ENCODE measurements at places on chromosomes 12 and 14.

DNA sequence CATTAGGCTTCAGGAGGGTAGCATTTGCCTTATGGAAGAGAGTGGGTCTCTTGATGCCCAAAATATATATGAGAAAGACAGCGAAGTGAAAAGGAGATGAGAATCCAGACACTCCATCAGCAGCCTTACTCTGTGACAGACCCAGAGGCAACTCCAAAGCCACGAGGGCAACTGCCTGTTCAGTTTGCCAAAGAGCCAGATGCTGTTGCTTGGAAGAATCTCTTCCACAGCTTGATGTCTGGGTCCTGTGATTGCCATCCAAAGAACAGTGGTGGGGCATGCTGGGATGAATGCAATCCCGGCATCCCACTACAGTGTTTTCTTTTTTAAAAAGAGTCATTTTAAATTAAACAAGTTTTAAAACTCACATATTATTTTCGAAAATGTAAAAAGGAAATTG is 10.9 kb upstream of the OTX2 start:
- no peak for DNase-seq

GRCh38 chr12:50926415-50926814 is 25.9 kb upstream of the HIGD1C start:
- no peak for DNase-seq

DNA sequence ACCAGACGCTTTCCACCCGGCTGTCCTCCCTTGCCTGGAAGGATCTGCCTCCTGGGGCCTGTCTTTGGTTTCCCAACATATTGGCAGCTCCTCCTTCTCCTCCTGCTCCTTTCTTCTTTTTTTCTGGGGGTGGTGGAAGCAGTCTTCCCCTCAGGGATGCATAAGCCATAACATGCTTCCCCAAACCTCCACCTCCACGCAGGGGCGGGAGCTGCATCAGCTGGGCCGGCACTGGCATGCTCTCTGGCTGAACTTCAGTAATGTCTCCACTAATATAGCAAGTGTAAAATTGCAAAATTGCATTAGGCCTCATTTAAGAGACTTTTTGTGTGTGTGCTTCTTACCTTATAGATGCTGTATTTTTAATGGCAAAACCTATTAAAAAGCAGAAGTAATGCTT is 58.6 kb downstream of the GLT1D1 start:
- DNase-seq, result no peak

DNA sequence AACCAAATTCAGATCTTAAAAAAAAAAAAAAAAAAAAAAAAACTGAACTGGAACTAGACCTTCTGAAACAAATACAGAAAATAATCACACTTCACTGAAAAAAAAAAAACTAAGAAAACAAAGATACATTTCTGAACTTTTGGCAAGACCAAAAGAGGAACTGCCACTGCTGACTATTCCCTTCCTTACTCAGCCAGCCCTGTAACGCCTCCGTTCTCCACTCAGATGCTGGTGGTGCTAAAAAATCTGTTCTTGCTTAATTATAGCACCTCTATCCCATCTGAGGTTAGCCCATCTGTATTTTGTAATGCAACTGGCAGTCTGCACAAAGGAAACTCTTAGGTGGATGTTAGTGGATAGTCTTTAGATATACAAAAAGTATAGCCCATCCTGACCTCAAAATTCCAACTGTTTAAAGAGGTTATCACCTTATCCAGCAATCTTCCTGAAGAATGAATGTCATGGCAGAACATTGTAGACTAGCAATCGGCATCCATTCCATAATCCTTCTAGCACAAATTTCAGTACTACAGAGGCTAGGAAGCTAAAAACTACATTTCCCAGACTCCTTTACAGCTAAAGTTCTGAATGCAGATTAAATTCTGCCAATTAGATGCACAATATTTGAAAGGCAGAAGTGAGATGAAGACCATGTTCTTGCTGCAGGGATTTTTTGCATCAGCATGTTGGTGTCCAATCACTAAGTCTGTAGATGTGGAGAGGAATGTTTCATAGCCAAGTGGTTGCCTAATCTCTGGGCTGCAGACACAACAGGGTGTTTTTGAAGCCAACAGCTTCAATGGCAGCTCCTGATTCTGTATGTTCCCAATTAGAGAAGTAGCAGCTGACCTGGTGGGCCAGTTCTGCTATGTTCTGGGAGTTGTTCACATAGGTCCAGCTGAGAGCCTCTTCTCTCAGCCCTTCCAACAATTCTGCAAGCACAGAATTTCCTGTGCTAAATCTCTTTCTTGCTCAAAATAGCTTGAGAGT is 5.7 kb downstream of the MAP3K9 start:
- DNase-seq, result no peak

DNA sequence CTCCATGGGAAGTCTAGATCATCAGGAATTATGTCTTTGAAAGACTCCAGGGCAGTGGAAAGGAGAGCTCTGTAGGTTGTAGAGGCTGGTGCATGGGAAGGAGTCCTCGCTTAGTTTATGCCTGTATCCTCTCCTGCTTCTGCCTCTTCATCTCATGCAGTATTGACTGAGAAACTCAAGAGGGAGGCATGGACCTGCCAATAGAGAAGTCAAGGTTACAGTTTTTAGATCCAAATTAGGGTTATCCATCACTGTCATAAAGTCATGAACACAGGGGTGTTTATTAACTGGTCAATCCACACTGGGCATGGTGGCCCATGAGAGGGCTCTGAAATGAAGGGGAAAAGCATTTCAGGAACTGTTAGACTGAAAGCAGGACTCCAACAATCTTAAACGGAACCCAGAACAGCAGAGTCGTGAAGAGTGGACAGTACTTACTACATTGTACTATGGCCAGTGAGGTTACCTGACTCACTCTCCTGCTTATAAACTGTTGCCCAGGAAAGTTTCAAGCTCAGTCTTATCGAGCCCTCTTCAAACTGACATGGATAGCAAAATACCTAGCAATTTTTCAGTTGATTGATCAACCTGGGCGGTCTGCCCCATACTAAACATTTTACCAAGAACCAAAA is 30.1 kb upstream of the DHRS7 start:
- no peak for DNase-seq

DNA sequence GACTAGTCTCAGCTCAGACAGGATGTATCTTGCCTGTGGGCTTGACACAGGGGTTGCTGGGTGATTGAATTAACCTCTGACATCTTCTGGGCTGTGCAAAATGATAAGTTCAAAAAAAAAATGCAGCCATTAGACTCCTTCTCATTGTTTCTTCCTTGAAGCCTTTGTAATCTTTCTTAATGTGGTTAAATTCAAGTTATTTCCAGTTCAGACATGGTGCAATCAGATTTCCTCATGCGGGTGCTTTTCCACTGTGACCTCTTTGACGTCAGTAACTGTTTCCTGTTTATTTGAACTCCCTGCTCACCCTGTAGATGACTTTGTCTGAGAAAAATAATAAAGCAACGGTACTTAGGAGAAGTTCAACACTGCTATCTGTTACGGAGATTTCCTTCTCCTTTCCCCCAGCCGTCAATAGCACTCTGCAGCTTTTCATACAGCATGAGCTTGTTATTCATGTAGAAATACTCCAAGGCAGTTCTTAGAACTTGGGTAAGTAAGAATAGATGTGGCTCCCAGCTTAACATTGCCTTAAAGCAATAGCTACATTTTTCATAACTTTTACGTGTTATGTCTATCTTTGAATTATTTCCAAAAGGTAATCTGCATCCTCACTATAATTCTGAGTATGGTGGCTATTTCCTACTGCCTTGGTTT is 155.5 kb downstream of the PRKCH start:
- peak; percentile 70 for DNase-seq

DNA sequence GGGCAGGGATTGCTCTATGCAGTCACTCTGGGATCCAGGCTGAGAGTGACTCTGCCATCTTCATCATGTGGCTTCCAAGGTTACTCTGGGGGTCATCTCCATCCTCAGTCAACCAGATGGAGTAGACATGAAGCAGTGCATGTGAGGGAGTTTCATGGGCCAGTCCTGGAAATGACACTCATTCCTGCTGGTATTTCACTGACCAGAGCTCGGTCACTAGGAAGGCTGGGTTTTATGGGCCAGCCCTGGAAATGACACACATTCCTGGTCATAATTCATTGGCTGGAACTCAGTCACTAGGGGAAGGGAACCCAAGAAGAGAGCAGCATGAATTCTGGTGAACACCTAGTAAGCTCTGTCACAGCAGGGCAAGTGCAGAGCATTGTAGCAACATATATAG is 144.7 kb downstream of the SMOC1 start:
- no peak for DNase-seq

- DNase-seq, result no peak
Observed at GRCh38 chr12:92155733-92156132, 10.1 kb upstream of the BTG1 start.

DNA sequence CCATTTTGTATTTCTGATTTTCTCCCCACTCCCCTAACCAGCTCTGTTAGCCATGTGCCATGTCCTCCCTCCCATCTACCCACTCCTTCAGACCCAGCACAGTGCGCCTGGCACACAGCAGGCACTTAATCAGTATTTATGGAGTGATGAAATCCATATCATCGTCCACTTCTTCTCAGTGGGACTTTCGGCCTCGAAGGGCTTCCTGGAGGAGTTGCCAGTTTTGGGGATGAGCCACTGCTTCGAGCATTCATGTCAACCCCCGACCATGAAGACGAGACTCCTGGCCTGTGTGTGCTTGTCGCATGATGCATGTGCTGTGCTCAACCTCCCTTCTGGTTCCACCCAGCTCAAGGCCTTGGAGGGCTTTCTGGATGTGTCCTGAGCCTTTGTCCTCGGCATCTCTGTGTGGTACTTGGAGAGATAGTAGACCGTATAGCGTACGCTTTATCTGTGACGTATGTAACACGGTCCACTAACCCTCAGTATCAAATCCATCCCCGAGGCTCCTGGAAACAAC is 119.5 kb upstream of the RTL1 start:
- DNase-seq, result no peak

DNA sequence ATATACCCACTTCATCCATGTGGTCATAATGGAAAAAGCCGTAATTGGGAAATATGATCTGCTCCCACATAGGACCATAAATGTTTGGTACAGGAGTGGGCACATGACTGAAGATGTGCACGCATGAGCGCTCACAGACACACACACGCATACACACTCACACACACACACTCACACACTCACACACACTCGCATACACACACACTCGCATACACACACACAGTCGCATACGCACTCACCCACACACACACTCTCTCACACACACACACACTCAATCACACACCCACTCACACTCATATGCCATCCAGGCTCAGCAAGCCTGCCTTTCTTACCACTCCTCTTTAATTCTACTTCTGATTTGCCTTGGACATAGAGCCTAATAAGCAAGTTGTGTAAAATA is 45.6 kb upstream of the EGLN3 start:
- no peak for DNase-seq

GRCh38 chr14:62053188-62053587 is 291.0 kb downstream of the SNAPC1 start:
- DNase-seq, result no peak

DNA sequence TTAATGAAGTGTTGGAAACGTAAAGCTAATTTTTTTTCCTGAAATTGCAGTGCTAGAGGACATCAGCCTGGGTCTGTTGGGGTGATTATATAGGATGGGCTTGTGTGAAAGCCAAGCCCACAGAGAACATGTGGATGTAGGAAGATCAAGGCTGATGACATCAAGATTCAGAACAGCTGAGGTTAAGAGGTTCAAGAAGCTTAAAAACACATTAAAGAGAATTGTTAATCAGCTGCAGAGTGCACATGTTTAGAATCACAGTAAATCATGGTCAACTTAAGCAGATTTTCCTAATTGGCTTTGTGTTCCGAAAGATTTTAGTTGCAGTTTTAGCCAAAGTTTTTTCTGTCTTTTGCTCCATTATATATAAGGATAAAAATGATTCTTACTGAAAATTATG is 87.9 kb upstream of the PRICKLE1 start:
- no peak for DNase-seq

- DNase-seq, result no peak
Observed at GRCh38 chr14:70013271-70013873, 134.2 kb downstream of the SMOC1 start.

GRCh38 chr12:122021193-122021821 is 377 bp upstream of the BCL7A start:
- DNase-seq, result no peak

DNA sequence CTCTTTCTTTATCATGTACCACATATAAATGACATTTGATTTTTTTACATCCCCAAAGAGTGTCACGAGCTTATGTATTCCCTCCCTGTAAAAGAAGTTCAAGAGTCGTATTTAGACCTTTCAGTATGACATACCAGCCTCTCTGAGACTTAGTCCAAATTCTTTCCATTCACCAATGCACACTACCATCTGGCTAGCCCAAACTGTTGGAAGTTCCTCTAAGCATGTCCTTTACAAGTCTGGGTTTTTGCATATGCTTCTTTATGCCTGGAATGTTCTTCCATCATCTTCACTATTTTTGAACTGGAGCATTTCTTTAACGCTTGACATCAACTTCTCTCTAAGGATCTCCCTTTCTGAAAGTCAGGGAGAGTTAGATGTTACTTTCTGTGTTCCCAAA is 68.5 kb upstream of the RGS6 start:
- no peak for DNase-seq

DNA sequence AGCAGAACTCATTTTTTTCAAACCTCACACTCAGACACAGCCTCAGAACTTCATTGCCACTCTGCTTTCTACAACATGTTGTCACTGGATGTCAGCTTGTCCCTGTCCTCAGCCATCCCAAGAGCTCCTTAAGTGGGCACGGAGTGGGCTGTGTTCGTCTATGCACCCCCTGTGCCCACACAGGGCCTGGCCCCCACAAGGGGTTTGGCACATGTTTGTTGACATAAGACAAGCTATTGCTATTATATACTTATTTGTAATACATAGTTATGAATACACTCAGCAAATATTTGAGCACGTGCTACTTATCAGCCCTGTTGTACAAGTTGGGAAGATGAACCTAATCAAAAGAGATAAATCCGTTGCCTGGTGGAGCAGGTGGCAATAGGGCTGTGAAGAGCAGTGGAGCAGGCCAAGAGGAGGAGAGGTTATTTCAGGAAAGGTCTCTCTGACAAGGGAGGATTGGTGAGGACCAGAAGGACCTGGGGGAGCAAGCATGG is 4.3 kb upstream of the BDKRB1 start:
- DNase-seq, result no peak

GRCh38 chr14:91399868-91400640 is 17.6 kb downstream of the CCDC88C start:
- DNase-seq, result no peak
